Body of pancreas (tissue), 4 donors: ENCODE measurements at places on chromosomes 3 and 15. TPM values are rescaled to one million over a fixed set of nuclear protein-coding genes. Genes with fewer than 3 reads are reported as not detected.

Gene QRICH1
- 67.9 TPM for total RNA-seq

Gene CCDC39
- total RNA-seq: 0.66 TPM

Gene HTR3E
- total RNA-seq: not detected

- DNase-seq: no peak
These were observed 150.6 kb upstream of the ROPN1 start for GRCh38 chr3:124142389-124142970.

DNA sequence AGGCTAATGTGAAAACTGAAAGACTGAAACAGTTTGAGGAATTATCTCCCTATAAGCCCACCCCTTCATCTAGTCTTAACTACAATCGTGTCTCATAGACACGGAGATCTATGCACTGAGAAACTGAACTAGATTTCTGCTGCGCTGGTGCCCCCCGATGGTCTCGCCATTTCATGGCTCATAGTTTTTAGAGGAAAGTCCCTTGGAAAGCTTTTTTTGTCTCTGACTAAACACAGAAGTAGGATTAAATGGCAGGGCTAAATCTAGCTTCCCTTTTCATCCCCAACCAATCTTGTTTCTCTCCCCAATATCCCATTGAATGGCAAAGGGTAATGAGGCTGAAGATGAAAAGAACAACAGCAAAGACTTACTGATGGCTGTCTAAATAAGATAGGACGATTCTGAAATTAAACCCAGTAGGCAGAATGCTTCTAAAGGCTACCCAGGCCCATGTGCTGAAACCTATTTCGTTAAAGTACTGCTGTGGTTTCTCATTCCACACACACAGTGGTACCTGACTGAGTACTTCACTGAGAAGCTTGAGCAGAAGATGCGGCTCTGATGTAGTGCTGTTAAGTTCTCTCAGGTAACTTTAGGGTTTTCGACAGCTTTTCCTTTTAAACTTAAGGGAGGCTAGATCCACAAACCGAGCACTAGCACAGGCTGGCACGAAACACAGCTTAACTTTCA, 142.7 kb downstream of the GADL1 start:
- DNase-seq: peak; percentile 47

- no peak for DNase-seq
These were observed 4.2 kb downstream of the PLCL2 start for GRCh38 chr3:16888785-16889607.

- no peak for DNase-seq
These were observed 35.2 kb upstream of the SLC41A3 start for GRCh38 chr3:126119008-126119675.

- DNase-seq: no peak
These were observed 66.0 kb downstream of the PLD1 start for GRCh38 chr3:171744158-171744741.

DNA sequence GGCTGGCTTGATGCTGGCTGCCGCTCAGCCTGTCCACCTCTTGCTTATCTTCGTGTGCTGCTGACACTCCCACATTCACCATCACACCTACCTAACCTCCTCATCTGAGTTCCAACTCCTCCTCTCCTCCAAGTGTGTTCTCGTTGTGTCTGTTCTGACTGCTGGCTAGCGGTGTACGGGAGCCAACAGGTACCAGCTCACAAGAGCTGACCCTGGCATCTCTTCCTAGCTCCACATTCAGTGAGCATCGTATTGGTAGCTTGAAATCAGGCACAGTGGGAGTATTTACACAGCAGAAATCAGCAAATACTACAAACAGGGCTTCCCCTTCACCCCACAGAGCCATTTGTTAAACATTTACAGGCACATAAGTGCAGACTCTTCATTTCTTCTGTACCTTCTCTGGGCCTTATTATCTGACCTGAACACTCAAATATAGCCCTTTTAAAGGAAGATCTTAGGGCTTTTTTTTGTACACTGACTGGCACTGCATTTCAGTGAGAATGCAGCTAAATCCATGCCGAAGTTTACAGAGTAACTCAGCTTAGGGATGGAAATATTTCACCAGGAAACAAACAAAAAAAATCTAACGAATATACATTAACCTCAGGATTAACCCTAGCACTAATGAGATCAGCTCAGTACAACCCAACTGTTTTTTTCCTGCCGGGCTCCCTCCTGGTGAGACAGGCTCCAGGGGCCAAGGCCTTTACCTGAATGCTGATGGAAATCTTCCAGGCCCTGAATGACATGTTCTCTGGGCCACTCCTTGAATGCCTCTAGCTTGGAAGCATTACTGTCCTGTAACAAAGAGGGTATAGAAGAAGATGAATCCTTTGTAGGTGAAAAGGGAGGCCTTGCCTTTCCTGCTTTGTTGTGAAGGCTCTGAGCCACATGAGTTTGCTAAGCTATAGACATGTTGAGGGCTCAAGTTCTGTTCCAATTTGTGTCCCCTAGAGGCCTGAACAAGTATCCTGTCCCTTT, 150.5 kb upstream of the LPP start:
- peak; percentile 24 for DNase-seq

DNA sequence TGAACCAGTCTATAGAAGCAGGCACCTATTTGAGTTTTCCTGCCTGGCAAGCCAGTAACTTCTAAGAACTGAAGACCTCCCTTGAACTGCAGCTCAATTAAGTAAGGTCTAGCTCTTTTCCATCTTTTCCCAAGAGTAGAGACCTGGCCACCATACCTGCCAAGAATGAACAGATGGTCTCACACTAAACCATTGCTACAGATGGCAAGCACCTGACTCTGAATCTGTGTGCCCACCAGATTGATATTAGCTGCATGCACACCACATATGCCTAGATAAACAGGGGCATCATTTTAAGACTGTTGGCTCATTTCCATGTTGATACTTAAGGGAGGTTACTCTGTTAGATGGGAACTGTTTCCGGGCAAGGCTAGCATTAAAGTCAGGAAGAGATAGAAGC, 34.8 kb upstream of the GSK3B start:
- DNase-seq: no peak

- DNase-seq: no peak
These were observed 303.1 kb downstream of the RPLP1 start for GRCh38 chr15:69755551-69756310.

GRCh38 chr15:83844742-83845141, 190.8 kb downstream of the ADAMTSL3 start:
- no peak for DNase-seq

- no peak for DNase-seq
These were observed 55.3 kb upstream of the P2RY1 start for GRCh38 chr3:152779653-152780052.

GRCh38 chr3:186683979-186684378, 18.2 kb downstream of the HRG start:
- no peak for DNase-seq

DNA sequence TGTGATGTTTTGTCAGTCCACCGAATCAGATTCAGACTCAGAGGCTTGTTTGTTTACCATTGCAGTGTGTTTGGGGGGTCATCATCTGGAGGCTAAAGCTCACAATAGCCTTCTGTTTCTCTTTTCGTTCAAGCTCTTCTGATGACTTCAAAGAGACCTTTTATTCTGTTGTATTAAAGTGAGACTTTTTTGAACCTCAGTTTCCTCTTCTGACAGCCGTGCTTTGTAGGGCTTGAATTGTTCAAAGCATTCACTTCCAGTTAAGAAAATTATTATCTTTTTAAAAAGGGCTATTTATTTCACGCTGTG, 1.3 kb downstream of the PXK start:
- DNase-seq: no peak
